ENCODE measurements at places on chromosomes 2 and 18. TPM values are rescaled to one million over a fixed set of nuclear protein-coding genes. Genes with fewer than 3 reads are reported as not detected.

- H3K4me3 ChIP-seq: no peak overlapping the region
- no peak overlapping the region for H3K27ac ChIP-seq
- H3K4me1 ChIP-seq: no peaks in the 10 kb centered on the region
- DNase-seq: no peak
- H3K36me3 ChIP-seq: no peaks in the 10 kb centered on the region
These were observed 550.7 kb downstream of the THSD7B start for GRCh38 chr2:137316075-137316474.

DNA sequence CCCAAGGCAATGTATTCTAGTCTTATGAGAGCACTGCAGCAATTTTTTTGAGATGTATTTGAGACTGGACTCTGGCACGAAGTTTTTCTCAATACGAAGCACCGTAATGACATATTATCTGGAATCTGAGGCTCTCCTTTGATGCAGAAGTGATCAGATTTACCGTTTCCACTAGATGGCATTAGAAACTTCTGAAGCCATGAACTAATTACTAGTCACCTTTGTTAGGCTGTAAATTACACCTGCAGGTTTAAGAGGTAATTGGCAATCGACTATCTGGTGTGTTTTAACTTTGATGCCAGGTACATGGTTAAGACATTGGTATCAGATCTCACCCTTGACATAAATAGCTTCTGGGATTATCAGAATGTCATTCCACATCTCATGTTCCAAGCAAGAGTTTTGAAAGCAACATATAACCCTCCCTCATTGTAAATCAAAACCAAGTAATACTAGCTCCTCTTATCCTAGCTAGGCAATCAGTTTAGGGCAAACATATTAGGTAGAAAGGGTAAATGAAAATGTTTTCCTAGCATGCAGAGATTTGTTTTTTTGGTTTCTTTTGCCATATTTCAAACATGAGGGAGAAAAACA, 254.6 kb upstream of the SPRED2 start:
- no peaks in the 10 kb centered on the region for H3K36me3 ChIP-seq
- no peak for DNase-seq
- H3K4me3 ChIP-seq: no peak overlapping the region
- H3K27ac ChIP-seq: no peak overlapping the region

GRCh38 chr2:51018145-51018544, 13.8 kb downstream of the NRXN1 start:
- no peaks in the 10 kb centered on the region for H3K4me1 ChIP-seq
- no peak overlapping the region for H3K27ac ChIP-seq
- no peaks in the 10 kb centered on the region for H3K27me3 ChIP-seq

- no peaks in the 10 kb centered on the region for H3K36me3 ChIP-seq
- no peak overlapping the region for H3K4me3 ChIP-seq
- no peak for DNase-seq
- no peaks in the 10 kb centered on the region for H3K27me3 ChIP-seq
These were observed 89.3 kb downstream of the ADD2 start for GRCh38 chr2:70678576-70679143.

GRCh38 chr18:37314534-37314933, 251.1 kb downstream of the CELF4 start:
- no peak overlapping the region for H3K27ac ChIP-seq
- H3K4me3 ChIP-seq: no peak overlapping the region
- H3K4me1 ChIP-seq: no peaks in the 10 kb centered on the region
- H3K36me3 ChIP-seq: no peaks in the 10 kb centered on the region

GRCh38 chr2:235833971-235834620, 334.1 kb downstream of the GBX2 start:
- no peaks in the 10 kb centered on the region for H3K36me3 ChIP-seq
- H3K4me3 ChIP-seq: no peak overlapping the region
- H3K4me1 ChIP-seq: no peaks in the 10 kb centered on the region
- no peak overlapping the region for H3K27ac ChIP-seq

GRCh38 chr2:130744287-130745117, 10.8 kb upstream of the AMER3 start:
- no peaks in the 10 kb centered on the region for H3K4me1 ChIP-seq
- H3K4me3 ChIP-seq: no peak overlapping the region
- no peaks in the 10 kb centered on the region for H3K36me3 ChIP-seq
- H3K27ac ChIP-seq: no peak overlapping the region
- no peak for DNase-seq

GRCh38 chr2:42244520-42244919, 75.4 kb downstream of the EML4 start:
- DNase-seq: no peak
- no peaks in the 10 kb centered on the region for H3K36me3 ChIP-seq
- no peak overlapping the region for H3K4me3 ChIP-seq
- no peaks in the 10 kb centered on the region for H3K27me3 ChIP-seq
- no peak overlapping the region for H3K27ac ChIP-seq
- peaks cover 4% of the 10 kb centered on the region for H3K4me1 ChIP-seq

DNA sequence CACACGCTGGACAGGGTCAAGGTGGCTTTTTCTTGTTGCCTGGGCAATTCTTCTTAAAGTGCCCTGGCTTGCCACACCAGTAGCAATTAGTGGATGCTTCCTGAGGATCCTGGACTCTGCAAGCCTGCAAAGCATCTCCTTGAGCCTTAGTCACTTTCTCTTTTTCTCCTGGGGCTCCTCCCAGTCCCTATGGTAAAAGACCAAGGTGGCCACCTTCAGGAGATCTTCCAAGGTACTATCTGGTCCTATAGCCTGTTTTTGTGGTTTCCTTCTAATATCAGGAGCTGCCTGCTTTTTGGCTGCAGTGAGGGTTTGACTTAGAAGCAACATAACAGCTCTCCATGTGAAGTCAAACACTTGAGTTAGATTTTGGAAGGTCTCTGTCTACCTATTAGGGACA, 33.3 kb upstream of the GMCL1 start:
- no peaks in the 10 kb centered on the region for H3K36me3 ChIP-seq
- no peak for DNase-seq
- no peaks in the 10 kb centered on the region for H3K27me3 ChIP-seq
- no peak overlapping the region for H3K27ac ChIP-seq
- H3K4me1 ChIP-seq: peaks cover 5% of the 10 kb centered on the region
- H3K4me3 ChIP-seq: no peak overlapping the region

- H3K27ac ChIP-seq: peak overlapping the region; percentile 59
- H3K4me3 ChIP-seq: no peak overlapping the region
- no peaks in the 10 kb centered on the region for H3K27me3 ChIP-seq
- H3K36me3 ChIP-seq: no peaks in the 10 kb centered on the region
These were observed 145.7 kb upstream of the KLF7 start for GRCh38 chr2:207311316-207312005.

DNA sequence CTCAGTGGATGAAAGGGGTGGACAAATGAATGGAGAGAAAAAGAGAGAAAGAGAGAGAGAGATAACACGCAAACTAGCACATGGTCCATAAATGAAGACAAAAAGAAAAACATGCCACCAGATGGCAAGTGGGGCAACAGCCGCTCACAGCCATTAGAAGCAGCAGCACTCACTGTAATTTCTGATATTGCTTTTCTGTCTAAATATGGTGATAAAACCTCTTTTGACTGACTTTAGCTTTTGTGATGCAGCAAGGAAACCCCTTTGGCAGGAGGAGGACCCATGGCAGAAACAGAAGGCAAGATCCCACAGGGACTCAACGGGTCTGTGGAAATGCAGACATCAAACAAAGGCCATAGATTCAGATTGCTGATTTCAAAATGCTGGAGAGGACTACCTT, 88.0 kb upstream of the CDH20 start:
- no peaks in the 10 kb centered on the region for H3K27me3 ChIP-seq
- no peaks in the 10 kb centered on the region for H3K36me3 ChIP-seq
- DNase-seq: no peak
- H3K27ac ChIP-seq: no peak overlapping the region
- H3K4me1 ChIP-seq: no peaks in the 10 kb centered on the region
- H3K4me3 ChIP-seq: no peak overlapping the region

DNA sequence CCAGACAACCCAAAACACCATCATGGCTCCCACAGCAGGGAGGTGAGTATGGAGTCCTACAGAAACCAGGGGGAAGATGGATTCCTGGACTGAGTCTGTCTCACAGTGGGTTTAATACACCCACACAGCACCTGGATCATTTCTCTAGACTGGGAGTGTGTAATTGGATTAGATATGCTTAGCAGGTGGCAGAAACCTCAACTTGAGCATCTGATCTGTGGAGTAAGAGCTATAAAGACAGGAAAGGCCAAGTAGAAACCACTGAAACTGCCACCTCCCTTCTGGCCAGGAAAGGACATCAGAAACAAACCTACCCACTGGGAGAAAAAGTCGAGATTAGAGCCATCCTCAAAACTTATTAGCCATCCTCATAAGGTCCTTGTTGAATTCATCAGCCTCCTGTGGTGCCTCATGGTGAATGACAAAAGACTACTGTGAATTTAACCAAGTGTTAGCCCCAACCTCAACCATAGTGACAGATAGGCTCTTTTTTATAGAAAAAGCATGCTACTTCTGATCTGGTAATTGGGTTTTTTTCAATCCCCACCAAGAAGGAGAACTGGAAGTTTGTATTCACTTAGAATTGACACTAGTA, 28.1 kb upstream of the CHST9 start:
- no peaks in the 10 kb centered on the region for H3K36me3 ChIP-seq
- H3K27ac ChIP-seq: no peak overlapping the region
- H3K4me1 ChIP-seq: no peaks in the 10 kb centered on the region
- H3K27me3 ChIP-seq: no peaks in the 10 kb centered on the region
- no peak for DNase-seq

- DNase-seq: no peak
- no peak overlapping the region for H3K4me3 ChIP-seq
- H3K27me3 ChIP-seq: no peaks in the 10 kb centered on the region
These were observed 2.0 kb upstream of the ZC3H6 start for GRCh38 chr2:112273349-112273748.

ACTR1B gene
- 74.9 TPM for total RNA-seq

AMER3 gene
- not detected for total RNA-seq

CCNYL1 gene
- 17.5 TPM for total RNA-seq

ANO7 gene
- total RNA-seq: 0.72 TPM

DYNAP gene
- total RNA-seq: not detected

HNRNPLL gene
- total RNA-seq: 18.8 TPM

TMEM247 gene
- not detected for total RNA-seq
